ENCODE measurements at places on chromosomes 7 and 10. TPM values are rescaled to one million over a fixed set of nuclear protein-coding genes. Genes with fewer than 3 reads are reported as not detected.
A peak's percentile ranks its signal among the peaks of the same experiment; 100 is the strongest.

GRCh38 chr10:101745074-101745696 is 30.7 kb downstream of the FGF8 start:
- no peak for DNase-seq
- no peak overlapping the region for H3K4me3 ChIP-seq
- H3K27me3 ChIP-seq, result peaks cover 2% of the 10 kb centered on the region
- no peaks in the 10 kb centered on the region for H3K4me1 ChIP-seq

DNA sequence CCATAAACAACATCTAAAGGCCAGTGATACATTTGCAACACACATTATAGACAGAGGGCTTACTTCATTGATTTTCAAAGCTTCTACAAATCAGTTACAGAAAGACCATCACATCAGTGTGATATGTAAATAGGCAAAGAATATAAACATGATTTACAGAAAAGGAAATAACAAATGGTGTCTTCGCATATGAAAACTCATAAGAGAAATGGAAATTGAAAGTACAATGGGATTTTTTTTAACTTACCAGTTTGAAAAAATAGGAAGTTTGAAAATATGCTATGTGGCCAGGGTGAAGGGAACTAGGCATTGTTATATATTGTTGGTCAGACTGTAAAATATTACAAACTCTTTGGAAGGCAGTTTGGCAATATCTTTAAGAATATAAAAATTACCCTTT is 27.3 kb downstream of the SEC23IP start:
- DNase-seq, result no peak
- H3K36me3 ChIP-seq, result peaks cover 34% of the 10 kb centered on the region
- no peak overlapping the region for H3K27ac ChIP-seq

GRCh38 chr7:121279822-121280221 is 49.0 kb upstream of the WNT16 start:
- no peak for DNase-seq
- H3K27me3 ChIP-seq, result no peaks in the 10 kb centered on the region
- no peaks in the 10 kb centered on the region for H3K4me1 ChIP-seq
- no peak overlapping the region for H3K4me3 ChIP-seq
- H3K27ac ChIP-seq, result no peak overlapping the region

DNA sequence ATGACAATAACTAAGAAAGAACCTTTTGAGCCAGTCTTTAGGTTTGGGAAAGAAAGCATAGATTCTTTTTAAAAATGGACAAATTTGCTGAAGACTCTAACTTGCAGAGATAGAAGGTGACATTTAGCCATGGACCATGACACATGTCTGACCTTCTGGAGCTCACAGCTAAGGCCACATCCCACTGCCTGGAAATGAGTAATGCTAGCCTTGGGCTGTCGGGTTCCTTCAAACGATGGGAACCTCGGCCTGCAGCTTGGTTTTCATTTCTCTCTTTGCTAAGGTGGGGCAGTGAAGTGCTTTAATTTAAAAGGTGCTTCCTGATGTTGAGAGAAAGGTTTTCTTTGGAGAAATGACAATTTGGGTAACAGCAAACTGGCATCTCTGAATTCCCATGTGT is 223.2 kb downstream of the FANK1 start:
- H3K4me3 ChIP-seq, result no peak overlapping the region
- H3K4me1 ChIP-seq, result no peaks in the 10 kb centered on the region
- no peaks in the 10 kb centered on the region for H3K36me3 ChIP-seq
- no peak for DNase-seq
- H3K27ac ChIP-seq, result no peak overlapping the region
- H3K27me3 ChIP-seq, result no peaks in the 10 kb centered on the region

GRCh38 chr10:69939061-69939460 is 113.6 kb upstream of the MACROH2A2 start:
- H3K4me1 ChIP-seq, result no peaks in the 10 kb centered on the region
- H3K36me3 ChIP-seq, result no peaks in the 10 kb centered on the region
- DNase-seq, result no peak

- DNase-seq, result no peak
- H3K4me3 ChIP-seq, result no peak overlapping the region
- no peak overlapping the region for H3K27ac ChIP-seq
Observed at GRCh38 chr7:129386506-129386905, 47.7 kb upstream of the STRIP2 start.

GRCh38 chr7:134553976-134554375 is 5.1 kb downstream of the AKR1B15 start:
- H3K27ac ChIP-seq, result no peak overlapping the region
- DNase-seq, result no peak
- H3K27me3 ChIP-seq, result no peaks in the 10 kb centered on the region
- no peaks in the 10 kb centered on the region for H3K36me3 ChIP-seq
- H3K4me3 ChIP-seq, result no peak overlapping the region
- no peaks in the 10 kb centered on the region for H3K4me1 ChIP-seq

GRCh38 chr7:156559001-156559400 is 81.6 kb upstream of the RNF32 start:
- DNase-seq, result no peak
- no peaks in the 10 kb centered on the region for H3K27me3 ChIP-seq
- H3K4me1 ChIP-seq, result no peaks in the 10 kb centered on the region
- H3K36me3 ChIP-seq, result no peaks in the 10 kb centered on the region

DNA sequence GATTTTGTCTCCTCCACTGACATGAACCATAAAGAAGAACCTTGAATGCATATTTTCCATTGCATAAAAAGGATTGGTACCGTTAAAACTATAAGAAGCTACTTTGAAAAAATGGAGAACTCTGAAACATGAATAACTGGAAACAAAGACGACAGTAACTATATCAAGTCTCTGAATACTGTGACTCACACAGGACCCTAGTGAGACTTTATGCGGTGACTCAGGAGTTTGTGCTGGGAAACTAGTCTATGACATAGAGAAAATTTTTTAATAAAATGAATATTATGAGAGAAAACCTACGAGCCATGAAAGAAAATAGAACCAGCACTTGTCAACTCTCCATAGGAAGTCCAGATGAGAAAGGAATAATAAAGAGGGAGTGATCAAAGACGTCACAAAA is 339.9 kb upstream of the ADARB2 start:
- no peaks in the 10 kb centered on the region for H3K27me3 ChIP-seq
- no peak for DNase-seq
- no peak overlapping the region for H3K4me3 ChIP-seq
- H3K27ac ChIP-seq, result no peak overlapping the region

- peaks cover 10% of the 10 kb centered on the region for H3K4me1 ChIP-seq
- no peaks in the 10 kb centered on the region for H3K27me3 ChIP-seq
- H3K27ac ChIP-seq, result no peak overlapping the region
- H3K36me3 ChIP-seq, result no peaks in the 10 kb centered on the region
Observed at GRCh38 chr7:87342231-87342630, 3.2 kb upstream of the CROT start.

GRCh38 chr10:101041252-101041761 is 10.3 kb downstream of the SFXN3 start:
- no peaks in the 10 kb centered on the region for H3K36me3 ChIP-seq
- DNase-seq, result peak; percentile 70

- H3K27ac ChIP-seq, result no peak overlapping the region
- peaks cover 11% of the 10 kb centered on the region for H3K27me3 ChIP-seq
- peaks cover 8% of the 10 kb centered on the region for H3K4me1 ChIP-seq
- H3K4me3 ChIP-seq, result no peak overlapping the region
Observed at GRCh38 chr7:150986099-150986512, 4.7 kb upstream of the NOS3 start.

- peaks cover 54% of the 10 kb centered on the region for H3K36me3 ChIP-seq
- no peak overlapping the region for H3K27ac ChIP-seq
- H3K27me3 ChIP-seq, result no peaks in the 10 kb centered on the region
- no peaks in the 10 kb centered on the region for H3K4me1 ChIP-seq
- H3K4me3 ChIP-seq, result no peak overlapping the region
- no peak for DNase-seq
Observed at GRCh38 chr10:86497621-86498020, 24.0 kb downstream of the WAPL start.

GRCh38 chr7:131218727-131219128 is 108.9 kb upstream of the MKLN1 start:
- H3K4me1 ChIP-seq, result peaks cover 5% of the 10 kb centered on the region
- no peak overlapping the region for H3K4me3 ChIP-seq
- H3K36me3 ChIP-seq, result no peaks in the 10 kb centered on the region
- H3K27me3 ChIP-seq, result no peaks in the 10 kb centered on the region
- no peak overlapping the region for H3K27ac ChIP-seq

DNA sequence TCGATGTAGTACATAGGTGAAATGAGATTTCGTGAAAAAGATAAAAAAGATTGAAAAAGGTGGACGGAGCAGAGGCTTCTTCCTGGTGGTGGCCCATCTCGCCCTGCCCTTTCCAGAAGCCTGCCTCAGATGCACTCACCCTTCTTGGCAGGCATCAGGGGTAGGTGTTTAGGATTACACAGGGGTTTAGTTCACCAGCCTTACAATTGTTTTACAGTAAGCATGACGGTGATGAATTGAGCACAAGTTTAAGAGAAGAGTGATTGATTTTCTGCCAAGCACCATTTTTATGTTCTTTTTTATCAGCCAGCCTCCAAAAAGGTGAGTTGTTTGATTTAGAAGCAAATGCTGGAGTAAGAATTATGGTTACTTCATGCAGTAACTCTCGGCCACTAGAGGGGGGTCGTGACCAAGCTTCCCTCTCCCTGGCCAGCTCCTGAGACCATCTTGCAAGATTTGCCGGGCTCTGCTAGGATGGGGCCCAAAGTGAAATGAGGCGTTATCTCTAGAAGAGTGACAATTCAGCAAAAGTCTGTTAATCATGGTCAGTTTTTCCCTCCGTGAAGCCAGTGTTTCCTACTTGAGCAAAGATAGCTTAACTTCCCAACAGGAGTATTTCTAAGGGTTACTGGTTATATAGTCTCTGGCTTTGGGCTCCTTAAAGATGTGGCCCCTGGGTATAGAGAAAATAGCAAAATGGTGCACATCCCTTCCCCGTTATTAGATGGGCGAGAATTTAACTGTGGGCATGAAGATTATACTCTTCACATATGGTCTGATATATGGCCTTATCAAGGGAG is 228.8 kb downstream of the BMPER start:
- DNase-seq, result peak; percentile 8
- H3K36me3 ChIP-seq, result no peaks in the 10 kb centered on the region
- no peaks in the 10 kb centered on the region for H3K4me1 ChIP-seq
- H3K4me3 ChIP-seq, result no peak overlapping the region

DNA sequence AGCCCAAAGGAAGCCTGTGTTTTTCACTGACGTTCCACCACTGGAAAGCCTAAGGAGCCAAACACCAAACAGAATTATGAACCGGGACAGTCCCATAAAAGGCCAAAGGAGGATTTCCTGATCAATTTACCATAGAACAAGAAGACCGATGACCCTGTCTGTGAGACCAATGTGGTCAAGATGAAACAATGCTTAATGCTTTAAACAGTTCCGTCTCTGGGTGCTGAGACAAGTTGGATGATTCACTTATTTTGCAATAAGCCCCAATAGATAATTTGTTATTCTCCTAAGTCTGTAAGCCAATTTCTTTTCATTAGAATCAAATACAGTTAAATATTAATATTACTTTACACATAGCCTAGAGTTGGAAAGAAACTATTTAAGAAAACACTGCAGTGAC is 134.9 kb downstream of the MICU1 start:
- no peak overlapping the region for H3K27ac ChIP-seq
- H3K36me3 ChIP-seq, result no peaks in the 10 kb centered on the region
- no peak for DNase-seq
- H3K27me3 ChIP-seq, result no peaks in the 10 kb centered on the region
- H3K4me1 ChIP-seq, result no peaks in the 10 kb centered on the region

- peak; percentile 61 for DNase-seq
- H3K27me3 ChIP-seq, result no peaks in the 10 kb centered on the region
- peaks cover 7% of the 10 kb centered on the region for H3K4me1 ChIP-seq
- no peak overlapping the region for H3K4me3 ChIP-seq
- peak overlapping the region; percentile 80 for H3K27ac ChIP-seq
Observed at GRCh38 chr10:131972474-131973071, 9.2 kb downstream of the BNIP3 start.

GRCh38 chr10:122050311-122050710 is 61.3 kb downstream of the TACC2 start:
- no peaks in the 10 kb centered on the region for H3K36me3 ChIP-seq
- no peak overlapping the region for H3K27ac ChIP-seq
- no peaks in the 10 kb centered on the region for H3K27me3 ChIP-seq
- H3K4me3 ChIP-seq, result no peak overlapping the region
- no peak for DNase-seq

- no peak overlapping the region for H3K4me3 ChIP-seq
- H3K4me1 ChIP-seq, result peaks cover 30% of the 10 kb centered on the region
- no peaks in the 10 kb centered on the region for H3K27me3 ChIP-seq
- H3K27ac ChIP-seq, result no peak overlapping the region
- no peaks in the 10 kb centered on the region for H3K36me3 ChIP-seq
- DNase-seq, result no peak
Observed at GRCh38 chr7:142587578-142588191, 161.6 kb upstream of the PRSS1 start.

GRCh38 chr10:42475168-42476098 is 162.9 kb downstream of the ZNF33B start:
- no peak overlapping the region for H3K27ac ChIP-seq
- no peaks in the 10 kb centered on the region for H3K4me1 ChIP-seq
- H3K4me3 ChIP-seq, result no peak overlapping the region
- H3K36me3 ChIP-seq, result no peaks in the 10 kb centered on the region
- DNase-seq, result no peak

DNA sequence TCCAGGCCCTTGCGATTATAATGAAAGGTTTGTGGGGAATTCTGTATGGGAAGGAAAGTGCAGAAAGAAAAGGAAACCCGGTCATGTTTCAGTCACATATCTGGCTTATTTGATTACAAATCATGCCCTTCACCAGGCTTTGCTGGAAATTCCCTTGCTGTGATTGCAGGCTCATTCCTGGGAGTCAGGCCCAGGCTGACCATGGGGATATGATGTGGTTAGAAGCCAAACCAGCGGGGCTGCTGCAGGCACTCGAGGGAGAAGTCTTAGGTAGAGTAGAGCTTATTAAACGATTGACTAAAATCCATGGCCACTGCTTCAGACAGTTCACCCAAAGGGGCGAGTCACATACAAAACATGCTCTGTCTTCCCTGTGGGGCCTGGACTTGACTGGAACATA is 16.2 kb downstream of the PKD1L1 start:
- no peak overlapping the region for H3K4me3 ChIP-seq
- no peaks in the 10 kb centered on the region for H3K36me3 ChIP-seq
- no peaks in the 10 kb centered on the region for H3K27me3 ChIP-seq
- DNase-seq, result no peak
- H3K27ac ChIP-seq, result no peak overlapping the region

- no peak overlapping the region for H3K4me3 ChIP-seq
- H3K27me3 ChIP-seq, result no peaks in the 10 kb centered on the region
- H3K4me1 ChIP-seq, result no peaks in the 10 kb centered on the region
- no peak overlapping the region for H3K27ac ChIP-seq
- DNase-seq, result no peak
- H3K36me3 ChIP-seq, result no peaks in the 10 kb centered on the region
Observed at GRCh38 chr7:94059746-94060145, 55.6 kb upstream of the BET1 start.

The POLR1F gene
- 15.5 TPM for total RNA-seq

The GPR158 gene
- total RNA-seq, result under 0.01 TPM

The RRP12 gene
- total RNA-seq, result 8.5 TPM

The AQP1 gene
- 18.4 TPM for total RNA-seq

The TMEM270 gene
- total RNA-seq, result 0.09 TPM

The FBH1 gene
- total RNA-seq, result 97.8 TPM

The PLXNA4 gene
- total RNA-seq, result 0.66 TPM

The TLX1 gene
- 0.05 TPM for total RNA-seq

The GSTO2 gene
- total RNA-seq, result 5.6 TPM

The NUTM2E gene
- 0.42 TPM for total RNA-seq

All from thymus (tissue), 14 donors.